ENCODE measurements at places on chromosomes 5 and 9.

- DNase-seq, result no peak
Measured at GRCh38 chr5:167565189-167565954, 726.1 kb upstream of the WWC1 start.

- no peak for DNase-seq
Measured at GRCh38 chr5:115578657-115579056, 23.6 kb downstream of the TICAM2 start.

- DNase-seq, result no peak
Measured at GRCh38 chr5:72741805-72742204, 74.7 kb upstream of the TNPO1 start.

DNA sequence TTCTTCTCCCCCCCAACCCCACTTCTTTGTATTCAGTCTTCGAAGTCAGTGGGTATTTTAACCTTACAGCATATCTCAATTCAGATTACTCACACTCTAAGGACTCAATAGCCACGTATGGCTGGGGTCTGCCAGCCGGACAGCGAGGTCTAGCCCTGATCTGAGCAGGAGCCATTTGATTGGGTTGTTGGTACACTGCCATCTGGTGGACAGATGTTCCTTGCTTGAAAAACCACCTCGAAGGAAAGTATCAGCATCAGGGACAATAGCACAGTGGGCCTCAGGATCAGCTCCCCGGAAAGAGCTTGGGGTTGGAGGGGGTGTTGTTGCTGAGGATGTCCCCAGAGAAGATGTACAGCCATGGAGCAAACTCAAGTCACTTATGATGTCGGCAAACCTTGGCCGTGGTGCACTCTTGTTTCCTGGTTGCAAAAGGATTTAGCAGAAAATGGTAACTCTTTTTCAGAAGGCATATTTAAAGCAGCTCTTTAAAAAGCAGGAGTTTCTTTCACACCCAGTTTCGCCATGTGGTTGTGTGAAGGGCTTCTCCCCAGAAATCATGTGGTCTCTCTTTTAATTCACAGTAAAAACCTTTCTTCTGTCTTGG is 31.7 kb upstream of the KCNMB1 start:
- peak; percentile 45 for DNase-seq

GRCh38 chr5:127330116-127330515 is 39.5 kb downstream of the MEGF10 start:
- no peak for DNase-seq

DNA sequence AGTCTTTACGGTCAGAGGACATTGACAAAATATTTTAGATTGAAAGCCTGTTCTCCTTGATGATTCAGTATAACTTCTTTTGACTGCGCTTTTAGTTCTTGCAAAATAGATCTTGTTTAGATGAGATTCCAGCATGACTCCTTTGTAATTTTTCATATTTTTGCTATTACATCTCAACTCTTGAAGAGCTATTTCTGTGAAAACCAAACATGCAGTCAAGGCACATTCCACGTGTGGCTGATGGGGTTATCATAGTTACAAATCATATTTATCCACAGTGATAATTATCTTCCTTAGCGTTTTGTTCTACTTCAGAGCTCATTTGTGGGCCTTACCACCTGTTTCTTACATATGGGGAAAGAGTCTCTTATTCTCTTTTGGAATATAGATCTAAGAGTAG is 238.8 kb upstream of the DMRT1 start:
- no peak for DNase-seq

GRCh38 chr9:110580850-110581249 is 1.3 kb upstream of the SVEP1 start:
- no peak for DNase-seq

DNA sequence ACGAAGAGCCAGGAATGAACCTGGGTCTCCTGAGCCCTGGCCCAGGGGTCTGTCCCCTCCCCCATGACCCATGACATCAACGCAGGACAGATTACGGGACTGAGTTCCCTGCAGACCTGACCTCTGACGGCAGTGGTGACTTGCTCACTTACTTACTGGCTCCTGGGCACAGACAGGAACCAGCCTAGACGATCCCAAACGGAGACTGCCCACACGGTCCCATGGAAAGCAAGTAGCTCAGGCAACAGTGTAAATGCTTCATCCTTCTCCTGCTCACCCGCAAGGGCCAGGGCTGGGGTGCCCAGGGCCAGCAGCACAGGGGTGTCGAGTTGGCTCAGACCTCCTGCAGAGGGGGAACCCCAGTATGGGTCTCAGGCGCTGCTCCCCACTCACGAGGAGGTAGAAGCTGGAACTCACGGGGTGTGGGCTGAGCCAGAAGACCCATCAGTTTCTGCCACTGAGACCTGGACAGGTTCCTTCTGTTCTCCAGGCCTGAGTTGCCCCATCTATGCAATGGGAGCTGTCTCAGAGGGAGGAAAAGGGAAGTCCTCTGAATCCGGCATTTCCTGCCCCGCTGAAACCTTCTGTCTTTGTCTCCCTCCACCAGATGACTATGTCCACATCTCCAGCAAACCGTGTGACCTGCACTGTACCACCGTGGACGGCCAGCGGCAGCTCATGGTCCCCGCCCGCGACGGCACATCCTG is 5.6 kb downstream of the ADAMTSL2 start:
- DNase-seq, result no peak

DNA sequence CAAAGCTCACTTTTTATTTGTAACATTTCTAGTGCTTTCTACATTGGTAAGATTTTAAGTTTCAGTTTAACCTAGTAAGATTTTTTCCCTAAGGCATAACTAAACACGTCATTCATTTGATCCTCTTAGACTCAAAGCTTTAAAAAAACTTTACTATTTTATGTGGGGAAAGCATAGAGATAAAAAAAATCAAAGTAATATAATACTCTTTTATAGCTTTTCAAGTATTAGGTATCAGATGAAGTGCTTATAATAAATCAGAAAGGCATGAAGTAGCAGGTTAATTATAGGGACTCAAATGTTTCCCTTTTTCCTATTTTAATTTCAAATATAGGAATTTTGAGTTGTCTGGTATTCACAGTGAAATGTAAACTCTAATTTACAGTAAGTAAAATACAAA is 68.0 kb upstream of the POU5F2 start:
- DNase-seq, result no peak

DNA sequence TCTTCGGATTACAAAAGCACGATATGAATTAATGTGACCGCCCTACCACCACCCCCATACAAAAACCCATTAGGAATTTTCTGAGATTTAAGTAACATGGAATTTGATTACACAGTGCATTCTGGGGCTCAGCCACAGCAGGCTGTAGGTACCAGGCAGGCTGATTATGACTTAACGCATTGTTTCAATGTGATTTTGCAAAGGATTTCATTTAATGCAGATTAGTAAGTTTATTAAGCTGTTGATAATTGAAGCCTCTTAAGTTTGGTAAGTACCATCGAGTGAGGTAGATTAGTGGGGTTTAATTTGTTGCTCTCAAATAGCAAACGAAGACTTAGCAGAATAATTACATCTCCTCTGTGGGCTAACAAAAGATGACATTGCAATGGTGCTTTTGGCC is 240.1 kb downstream of the TRPM3 start:
- no peak for DNase-seq

GRCh38 chr5:38104497-38105230 is 153.7 kb upstream of the EGFLAM start:
- DNase-seq, result no peak

DNA sequence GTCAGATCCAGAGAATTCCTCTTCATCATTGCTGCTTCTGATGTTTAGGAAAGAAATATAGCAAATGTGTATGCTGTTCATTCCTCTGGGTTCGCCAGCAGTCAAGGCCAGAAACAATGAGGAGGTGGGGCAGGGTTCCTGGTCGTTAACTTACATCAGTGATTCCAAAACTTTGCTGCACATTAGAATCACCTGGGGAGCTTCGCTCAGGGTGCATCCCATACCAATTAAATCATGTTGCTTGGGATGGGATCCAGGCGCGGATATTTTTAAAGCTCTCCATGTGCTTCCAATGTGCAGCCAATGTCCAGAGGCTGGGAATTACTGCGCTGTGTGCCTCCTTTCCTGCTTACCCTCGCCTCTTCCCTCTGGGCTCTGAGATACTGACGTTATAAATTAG is 227.9 kb upstream of the KLF9 start:
- no peak for DNase-seq

- DNase-seq, result no peak
Measured at GRCh38 chr5:180853848-180854176, 7.3 kb downstream of the ZFP62 start.

GRCh38 chr9:104247899-104248460 is 153.9 kb downstream of the SMC2 start:
- DNase-seq, result no peak

DNA sequence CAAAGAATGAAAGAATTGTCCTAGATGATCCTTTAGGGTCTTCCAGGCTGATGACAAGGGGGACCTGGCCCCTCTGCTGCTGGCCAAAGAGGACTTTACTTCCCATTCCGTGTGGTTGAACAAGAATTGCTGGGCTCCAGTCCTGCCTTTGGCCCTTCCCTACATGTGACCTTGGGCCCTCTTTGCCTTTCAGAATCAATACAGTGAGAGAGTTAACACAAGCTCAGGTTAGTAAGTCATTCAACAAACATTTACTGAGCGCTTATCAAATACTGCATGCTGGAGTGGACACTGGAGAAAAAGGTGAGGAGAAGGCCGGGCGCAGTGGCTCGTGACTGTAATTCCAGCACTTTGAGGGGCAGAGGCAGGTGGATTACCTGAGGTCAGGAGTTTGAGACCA is 113.1 kb downstream of the C9orf50 start:
- no peak for DNase-seq

GRCh38 chr5:80097451-80097850 is 62.3 kb downstream of the THBS4 start:
- DNase-seq, result no peak

DNA sequence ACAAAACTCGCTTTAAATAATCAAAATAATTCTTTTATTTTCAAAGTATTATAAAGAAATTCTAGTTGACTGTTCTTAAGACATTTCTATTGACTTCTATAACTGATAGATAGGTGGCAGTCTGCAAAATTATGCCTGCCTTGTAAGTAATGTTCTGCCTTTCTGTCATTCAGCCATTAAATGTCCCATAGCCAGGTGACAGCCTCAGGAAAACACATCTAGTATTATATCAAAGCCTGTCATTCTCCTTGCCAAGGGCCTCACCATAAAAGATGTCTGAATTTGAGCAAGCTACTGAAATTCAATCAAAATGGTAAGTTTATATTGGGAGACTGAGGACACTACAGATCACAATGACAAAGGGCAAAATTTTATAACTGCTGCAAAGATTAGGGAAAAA is 170.4 kb upstream of the COX7C start:
- DNase-seq, result no peak

GRCh38 chr5:94375801-94376200 is 242.6 kb downstream of the KIAA0825 start:
- no peak for DNase-seq

DNA sequence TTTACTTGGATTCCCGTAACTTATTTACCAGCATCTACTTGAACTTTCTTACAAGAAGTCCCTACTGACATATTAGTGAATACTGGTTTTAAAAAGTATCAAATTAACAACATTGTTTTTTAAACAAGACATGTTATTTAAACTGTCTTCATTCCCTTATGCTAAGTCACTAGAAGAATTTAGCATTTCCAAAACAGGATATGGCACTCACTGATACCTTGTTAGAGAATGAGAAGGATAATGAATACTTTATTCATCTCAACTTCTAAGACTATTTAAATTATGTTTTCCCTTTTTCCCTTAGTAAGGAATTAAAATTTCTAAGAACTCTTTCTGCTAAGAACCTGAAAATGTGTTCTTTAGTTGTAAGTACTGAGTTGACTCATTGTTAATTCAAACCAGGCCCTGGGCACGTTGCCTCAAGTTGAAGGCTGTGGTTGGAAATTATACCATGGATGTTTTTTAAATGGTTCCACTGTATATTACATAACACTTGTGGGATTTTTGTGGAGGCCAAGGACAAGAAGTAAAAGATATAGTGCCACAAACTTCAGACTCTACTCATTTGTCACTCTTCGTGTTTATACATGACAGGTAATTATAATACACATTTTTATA is 219.0 kb upstream of the EDIL3 start:
- DNase-seq, result no peak

DNA sequence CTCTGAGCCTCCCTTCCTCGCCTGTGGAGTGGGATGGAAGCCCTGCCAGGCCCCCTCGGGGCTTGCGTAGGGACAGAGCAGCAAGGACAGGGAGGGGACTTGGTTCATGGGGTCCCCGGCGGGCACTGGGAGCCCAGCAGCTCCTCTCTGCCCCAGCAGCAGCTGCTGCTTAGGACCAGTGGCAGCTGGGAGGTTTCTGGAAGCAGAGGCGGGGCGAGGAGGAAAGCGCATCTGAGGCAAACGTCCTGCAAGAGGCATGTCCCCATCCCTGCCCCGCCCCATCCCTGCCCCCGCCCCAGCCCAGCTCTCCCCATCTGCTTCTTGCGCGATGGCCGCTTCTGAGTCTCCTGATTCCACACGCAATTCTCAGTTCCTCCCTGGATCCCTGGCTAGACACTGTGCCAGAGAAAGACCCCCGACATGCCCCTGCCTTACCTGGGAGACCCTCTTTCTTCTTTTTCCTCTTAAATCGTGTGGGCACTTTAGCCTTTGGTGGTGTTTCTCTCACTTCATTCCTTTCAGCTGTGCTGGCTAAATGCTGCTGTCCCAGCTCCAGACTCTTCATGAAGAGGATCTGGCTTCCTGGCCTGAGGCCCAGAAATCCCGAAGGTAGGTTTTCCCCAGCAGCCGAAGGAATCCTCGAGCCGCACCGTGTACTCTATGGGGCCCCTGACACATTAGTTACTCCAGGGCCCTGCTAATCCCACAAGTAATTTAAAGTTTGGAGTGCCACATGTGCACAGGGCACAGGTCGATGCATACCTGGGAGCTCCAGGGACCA is 4.4 kb upstream of the OR2S2 start:
- DNase-seq, result no peak

GRCh38 chr5:72245546-72245945 is 74.5 kb downstream of the MRPS27 start:
- DNase-seq, result no peak

DNA sequence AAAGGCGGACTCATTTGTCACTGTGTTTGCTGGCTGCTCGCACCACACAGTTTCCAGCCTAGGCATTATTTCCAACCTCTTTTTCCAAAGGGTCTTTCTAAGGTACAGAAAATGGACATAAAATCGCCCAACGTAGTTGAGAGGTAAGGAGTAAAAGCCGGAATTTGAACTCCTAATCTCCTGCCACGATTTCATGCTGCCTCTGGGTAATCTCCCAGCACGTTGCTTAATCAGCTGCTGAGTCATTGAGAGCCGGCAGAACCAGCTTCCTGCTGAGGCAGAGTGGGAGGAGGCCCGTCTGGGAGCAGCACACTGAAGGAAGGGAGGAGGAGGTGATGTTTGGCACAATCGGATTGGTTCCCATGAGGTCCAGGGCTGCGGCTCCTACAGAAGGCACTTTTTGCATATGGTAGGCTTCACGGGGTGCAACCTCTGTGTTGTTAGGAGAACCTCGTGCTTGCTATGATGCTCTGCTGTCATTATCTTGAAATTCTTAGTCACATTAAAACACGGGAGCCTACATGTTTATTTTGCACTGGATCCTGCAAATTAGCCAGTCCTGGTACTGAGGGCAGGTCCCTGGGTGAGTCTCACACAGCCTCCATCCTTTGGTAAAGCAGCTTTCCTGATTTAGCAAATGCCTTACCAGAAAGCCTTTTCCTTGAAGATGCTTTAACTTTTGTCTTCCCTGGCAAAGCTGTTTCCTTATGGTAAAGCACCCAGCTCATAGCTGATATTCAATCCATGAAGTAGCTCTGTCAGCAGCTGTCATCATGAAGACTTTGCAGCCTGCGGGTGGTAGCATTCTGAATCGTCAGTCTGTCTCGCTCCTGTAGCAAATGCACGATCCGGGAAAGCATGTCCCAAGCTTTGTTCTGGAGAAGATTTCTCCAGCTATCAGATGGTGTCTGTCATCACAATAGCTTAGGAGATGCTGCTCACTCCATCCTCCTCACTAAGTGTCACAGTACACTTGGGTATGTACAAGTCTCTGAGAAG is 191.6 kb upstream of the MSX2 start:
- no peak for DNase-seq
